HuH-7 (cell line): ENCODE measurements at places on chromosomes 2 and 18.
A peak's percentile ranks its signal among the peaks of the same experiment; 100 is the strongest.

DNA sequence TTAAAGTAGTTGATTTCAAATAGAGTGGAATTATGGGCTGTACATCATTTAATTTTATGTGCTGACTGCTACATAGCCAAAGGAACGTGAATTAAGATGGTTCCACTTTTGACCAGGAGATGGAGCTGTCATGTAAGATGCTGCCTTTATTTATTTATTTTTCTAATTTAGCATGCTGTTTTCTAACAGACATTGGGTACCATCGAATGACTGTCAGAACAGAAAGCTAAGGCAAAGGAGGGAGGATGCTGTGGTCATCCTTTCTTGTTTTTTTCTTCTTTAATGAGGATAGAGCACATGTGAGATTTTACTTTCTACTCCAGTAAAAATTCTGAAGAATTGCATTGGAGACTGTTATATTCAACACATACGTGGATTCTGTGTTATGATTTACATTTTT is at the start of gene SCN2A:
TSS of gene SCN2A (plus strand) at position 185 of the 400 bp plus-strand sequence. CDS start 56,410 bp downstream, outside the sequence.
- peak; percentile 7 for DNase-seq

- no peak for DNase-seq
Observed at GRCh38 chr18:79457652-79458051, 61.9 kb downstream of the NFATC1 start.

- DNase-seq, result no peak
Observed at GRCh38 chr2:226329180-226329579, 470.4 kb downstream of the IRS1 start.

DNA sequence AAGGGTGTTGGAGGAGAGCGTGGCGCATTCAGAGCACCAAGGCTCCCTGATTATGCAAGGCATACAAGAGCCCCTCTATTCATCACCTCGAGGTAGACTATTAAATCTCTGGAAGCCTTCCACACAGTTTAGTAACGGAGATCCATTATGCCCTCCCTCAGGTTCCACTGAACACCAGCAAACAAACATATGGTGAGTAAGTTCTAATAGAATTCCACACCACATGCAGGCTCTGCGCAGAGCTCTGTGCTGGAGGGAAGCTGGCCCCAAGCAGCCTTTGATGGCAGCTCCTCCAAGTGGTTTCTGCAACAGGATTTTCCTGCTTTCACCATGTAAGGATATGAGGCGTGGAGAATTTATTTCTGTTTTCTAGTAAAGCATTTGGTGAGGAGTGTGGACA is 238.6 kb downstream of the C1D start:
- DNase-seq, result no peak

DNA sequence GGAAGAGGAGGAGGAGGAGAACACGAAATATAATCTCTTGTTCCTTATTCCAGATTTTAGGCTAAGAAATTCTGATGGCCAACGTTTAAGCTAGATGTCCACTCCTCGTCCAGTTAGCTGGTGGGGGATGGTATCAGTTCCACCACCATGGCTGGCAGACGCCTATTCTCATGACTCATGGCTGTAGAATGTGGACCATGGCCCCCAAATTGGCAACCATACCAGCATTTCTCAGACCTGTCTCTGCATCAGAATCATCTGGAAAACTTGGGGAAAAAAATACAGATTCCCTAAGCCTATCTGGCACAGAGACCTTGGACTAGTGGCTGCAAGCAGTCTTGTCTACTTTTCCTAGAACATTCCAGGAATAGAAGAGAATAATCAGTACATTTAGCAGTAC is 267.7 kb upstream of the SIX2 start:
- DNase-seq, result no peak
